Left renal pelvis (tissue), 4 donors: ENCODE measurements at places on chromosomes 5 and 9. TPM values are rescaled to one million over a fixed set of nuclear protein-coding genes. Genes with fewer than 3 reads are reported as not detected.

DNA sequence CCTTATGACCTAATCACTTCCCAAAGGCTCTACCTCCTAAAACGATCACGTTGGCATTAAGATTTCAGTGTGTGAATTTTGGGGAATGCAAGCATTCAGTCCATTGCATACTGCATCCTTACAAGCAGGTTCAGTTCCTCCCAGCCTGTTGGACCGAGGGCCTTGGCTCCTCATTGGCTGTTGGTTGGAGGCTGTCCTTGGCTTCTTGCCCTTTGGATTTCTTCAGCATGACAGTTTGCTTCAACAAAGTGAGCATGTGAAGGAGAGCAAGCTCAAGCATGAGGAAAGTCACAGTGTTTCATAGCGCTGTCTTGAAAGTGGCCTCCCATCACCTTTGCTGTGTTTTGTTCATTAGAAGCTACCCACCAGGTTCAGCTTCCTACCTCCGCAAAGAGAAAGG lies 109.5 kb downstream of the GADD45G start:
- no peak for DNase-seq

GRCh38 chr5:132411304-132412013 lies 41.9 kb downstream of the SLC22A5 start:
- no peak for DNase-seq

DNA sequence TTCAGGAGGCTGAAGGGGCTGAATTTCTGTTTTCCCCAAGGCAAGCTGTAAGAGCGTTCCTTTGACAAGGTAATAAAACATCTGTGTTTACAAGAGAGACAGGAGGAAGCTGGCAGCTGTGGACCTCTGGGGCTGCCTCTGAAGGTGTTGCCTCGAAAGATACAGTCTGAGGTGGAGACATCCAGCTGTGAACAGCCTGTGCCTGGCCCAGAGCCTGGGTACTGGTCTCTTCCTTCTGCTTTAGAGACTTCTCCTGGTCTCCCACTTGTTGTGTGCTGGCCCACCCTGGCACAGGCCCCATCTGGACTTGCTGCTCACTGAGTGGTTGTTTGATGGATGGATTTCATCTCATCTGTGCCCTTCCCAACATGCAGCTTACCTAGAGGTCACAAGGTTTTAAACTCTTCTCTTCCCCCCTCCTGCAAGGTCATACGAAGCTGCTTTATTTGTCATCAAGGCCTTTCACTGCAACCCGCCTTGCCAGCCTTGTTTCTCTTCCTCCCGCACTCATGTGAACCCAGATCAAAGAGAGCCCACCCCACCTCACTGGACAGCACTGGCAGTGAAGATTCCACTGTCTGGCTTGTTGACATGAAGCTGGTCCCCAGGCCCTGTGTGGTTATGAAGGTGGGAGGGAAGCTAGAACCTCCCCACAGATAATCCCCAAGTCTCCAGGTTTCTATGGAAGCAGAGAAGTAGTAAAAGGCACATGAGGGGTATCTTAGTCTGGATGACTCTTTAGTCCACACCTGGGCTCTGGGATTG lies 35.0 kb upstream of the ALDH1B1 start:
- no peak for DNase-seq

DNA sequence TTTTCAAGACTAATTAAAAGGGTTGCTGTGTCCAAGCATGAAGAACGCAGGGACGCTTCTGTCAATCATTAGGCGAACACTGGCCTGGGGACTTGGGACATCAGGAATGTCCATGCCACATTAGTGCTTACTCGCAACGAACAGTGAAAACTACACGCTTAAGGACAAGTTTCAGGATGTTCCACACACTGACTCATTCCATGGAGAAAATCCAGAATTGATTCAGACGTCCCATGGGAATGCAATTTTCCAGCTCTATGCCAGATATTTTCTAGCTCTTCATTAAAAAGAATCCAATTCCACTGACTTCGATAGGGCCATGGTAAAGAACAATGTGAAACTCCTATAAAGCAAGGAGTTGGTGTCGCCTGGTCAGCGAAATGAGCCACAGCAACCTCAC lies 98.2 kb downstream of the CAMSAP1 start:
- no peak for DNase-seq

- no peak for DNase-seq
These were observed 17.0 kb downstream of the IARS1 start for GRCh38 chr9:92276331-92277032.

- DNase-seq, result no peak
These were observed 211.6 kb upstream of the MPDZ start for GRCh38 chr9:13491138-13491492.

Gene IL3
- polyA plus RNA-seq, result not detected

Gene GCNT4
- polyA plus RNA-seq, result 14.2 TPM

Gene LCN1
- polyA plus RNA-seq, result not detected

Gene TMEM252
- 8.2 TPM for polyA plus RNA-seq
